Stimulated activated CD4-positive, alpha-beta T cell treated with anti-CD3 and anti-CD28 coated beads, Interleukin-1b, Interleukin-23, amount 100 ng/mL, for 1 hour (primary cell): ENCODE measurements at places on chromosomes 5 and 9.

DNA sequence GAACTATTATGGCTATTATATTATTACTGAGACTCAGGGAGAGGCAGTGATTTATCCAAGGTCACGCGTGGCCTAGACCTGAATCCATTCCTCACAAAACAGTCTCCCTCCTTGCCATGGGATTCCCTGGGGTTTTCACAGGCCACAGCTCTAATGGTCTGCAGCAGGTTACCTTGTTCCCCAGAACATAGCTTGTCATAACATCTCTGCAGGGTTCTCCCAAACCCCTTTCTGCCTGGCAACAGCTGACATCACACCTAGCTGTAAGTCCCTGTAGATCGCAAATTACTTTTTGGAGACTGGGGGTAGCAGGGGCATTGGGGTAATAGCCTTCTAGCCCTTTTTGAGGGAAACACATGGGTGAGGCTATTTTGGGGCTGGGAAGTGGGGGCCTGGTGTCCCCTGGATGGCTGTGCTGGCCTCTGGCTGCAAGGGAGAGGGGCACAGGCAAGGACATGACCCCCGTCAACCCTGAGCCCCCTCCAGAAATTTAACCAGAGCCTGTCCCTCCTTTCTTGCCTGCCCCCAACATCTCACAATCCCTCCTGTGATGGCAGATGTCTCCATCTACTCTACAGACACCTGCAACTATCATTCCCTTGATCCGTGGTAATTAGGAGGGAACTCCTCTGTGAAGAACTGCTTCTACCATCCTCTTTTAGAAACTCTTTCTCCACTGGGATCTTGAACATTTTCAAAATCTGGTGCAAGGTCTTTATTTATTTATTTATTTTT lies 1.3 kb downstream of the CD74 start:
- DNase-seq, result peak; percentile 20

GRCh38 chr9:90815944-90816357 lies 14.3 kb downstream of the SYK start:
- DNase-seq, result no peak

GRCh38 chr9:81980568-81980967 lies 8.0 kb upstream of the SPATA31D1 start:
- no peak for DNase-seq

- no peak for DNase-seq
Observed at GRCh38 chr5:99721506-99721905, 792.7 kb upstream of the CHD1 start.

DNA sequence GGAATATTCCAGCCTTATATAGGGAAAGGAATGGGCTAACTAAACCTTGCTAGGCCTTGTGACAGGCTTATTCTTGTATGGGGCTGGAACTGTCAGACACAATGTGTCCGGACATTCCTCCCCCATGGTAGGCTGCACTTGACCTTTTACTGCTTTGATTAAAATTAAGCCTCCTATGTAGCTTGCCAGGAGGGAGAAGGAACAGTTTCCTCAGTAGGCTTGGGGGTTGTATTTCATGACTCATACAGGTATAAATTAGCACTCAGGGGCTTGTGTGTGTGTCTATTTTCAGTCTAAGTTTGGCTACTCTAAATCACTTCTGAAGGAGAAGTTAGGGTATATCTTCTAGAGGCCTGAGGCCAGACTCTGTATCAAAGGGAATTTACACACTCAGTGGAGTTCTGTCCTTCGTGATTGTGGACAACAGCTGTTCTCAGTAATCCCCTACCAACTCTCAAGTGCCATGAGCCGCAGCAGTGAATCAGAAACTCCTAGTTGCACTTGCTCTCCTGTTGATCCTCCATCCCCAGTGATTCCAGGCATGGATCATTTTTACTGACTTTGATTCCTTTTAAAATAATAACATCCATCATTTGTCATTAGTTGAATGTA lies 16.4 kb downstream of the ADAMTS16 start:
- no peak for DNase-seq

DNA sequence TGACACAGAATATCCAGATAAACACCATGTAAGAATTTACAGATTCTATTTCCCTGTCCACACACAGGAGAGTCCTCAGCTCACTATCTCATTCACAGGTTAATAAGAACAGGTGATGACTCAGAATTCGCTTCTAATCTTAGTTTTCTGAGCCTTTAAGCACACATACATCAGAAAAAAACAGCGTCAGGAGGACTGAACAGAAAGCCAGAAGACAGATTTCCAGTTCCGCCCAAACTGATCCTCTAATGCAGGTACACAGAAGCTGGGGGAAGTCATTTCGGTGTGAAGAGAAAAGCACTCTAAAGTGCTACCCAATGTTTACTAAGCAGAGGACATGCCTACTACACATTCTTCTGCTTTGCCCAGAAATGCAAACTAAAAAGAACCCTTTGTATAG lies 1.6 kb downstream of the CEMIP2 start:
- no peak for DNase-seq

- DNase-seq, result no peak
Observed at GRCh38 chr9:14198047-14198840, 115.7 kb downstream of the NFIB start.

DNA sequence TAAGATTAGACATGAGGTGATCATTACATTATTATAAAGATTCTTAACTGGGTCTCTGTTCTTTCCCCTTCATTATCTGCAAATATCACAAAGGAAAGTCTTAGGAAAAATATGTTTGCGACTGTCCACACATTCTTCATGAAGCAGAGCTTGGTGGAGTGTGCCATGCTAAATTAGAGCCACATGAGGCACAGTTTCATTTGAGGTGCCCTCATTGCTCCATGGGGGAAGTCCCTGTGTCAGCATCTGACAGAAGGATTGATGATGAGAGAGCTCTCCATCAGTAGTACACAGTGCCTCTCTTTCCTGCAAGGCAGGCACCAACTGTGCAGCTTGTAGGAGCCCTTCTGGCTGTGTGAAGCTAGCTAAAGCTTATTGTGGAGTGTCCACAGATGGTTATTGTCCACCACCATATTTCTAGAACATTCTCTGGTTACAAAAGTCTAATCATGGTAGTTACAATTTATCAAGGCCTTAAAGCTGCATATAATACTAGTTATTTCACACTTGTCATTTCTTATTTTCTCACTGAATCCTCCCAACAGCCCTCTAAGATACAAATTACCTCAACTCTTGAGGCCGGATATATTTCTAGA lies 63.9 kb downstream of the C9orf152 start:
- no peak for DNase-seq

DNA sequence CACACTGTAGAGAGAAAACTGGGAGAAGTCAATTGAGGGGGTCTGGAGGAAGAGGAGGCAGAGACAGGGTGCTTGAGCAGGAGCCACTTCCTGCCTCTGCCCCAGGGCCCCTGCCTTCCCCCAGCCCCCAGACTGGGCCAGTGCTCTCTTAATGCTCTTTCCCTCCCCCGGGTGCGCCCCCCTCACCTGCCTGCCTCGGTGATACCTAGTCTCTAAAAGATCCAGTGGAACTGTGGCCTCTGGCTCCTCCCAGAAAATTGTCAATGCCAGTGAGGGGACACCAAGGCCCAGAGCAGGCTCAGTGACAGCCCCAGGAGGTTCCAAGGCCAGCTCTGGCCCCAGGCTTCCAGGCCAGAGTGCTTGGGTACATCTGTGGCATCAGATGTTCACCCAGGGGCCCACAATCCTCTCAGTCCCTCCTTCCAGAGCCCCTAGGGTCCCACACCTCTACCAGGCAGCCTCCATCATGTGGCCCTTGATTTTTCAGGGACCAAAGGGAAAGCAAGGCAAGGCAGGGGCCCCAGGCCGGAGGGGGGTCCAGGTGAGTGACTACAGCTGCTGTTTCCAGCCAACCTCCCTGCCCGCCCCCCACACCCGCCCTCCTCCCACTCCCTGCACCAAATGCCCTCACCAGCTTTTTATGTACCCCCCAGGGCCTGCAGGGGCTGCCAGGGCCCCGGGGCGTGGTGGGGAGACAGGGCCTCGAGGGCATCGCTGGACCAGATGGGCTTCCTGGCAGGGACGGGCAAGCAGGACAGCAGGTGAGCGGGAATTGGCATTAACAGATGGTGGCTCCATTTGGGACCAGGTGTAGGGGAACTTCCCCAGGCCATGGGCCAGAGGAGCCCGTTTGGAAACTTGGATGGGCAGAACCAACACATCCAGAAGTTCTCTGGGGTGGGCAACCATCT lies 33.1 kb upstream of the ORM1 start:
- no peak for DNase-seq

DNA sequence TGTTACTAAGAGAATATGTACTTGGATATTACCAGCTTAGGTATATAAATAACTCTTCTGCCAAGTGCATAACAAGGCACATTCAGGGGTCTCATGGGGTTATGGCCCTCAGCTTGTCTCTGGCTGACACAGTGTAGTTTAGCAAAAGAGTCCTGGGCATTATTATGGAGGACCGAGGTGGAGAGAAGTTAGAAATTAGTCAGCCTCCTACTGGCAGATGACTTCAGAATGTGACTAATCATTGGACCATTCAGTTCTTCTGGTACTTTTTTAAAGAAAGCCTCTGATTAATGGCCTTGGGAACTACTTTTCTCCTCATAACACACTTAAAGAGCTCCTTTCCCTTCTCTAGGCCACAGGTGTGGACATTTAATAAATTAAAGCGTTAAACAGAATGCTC lies 178.9 kb downstream of the SH3GL2 start:
- no peak for DNase-seq

DNA sequence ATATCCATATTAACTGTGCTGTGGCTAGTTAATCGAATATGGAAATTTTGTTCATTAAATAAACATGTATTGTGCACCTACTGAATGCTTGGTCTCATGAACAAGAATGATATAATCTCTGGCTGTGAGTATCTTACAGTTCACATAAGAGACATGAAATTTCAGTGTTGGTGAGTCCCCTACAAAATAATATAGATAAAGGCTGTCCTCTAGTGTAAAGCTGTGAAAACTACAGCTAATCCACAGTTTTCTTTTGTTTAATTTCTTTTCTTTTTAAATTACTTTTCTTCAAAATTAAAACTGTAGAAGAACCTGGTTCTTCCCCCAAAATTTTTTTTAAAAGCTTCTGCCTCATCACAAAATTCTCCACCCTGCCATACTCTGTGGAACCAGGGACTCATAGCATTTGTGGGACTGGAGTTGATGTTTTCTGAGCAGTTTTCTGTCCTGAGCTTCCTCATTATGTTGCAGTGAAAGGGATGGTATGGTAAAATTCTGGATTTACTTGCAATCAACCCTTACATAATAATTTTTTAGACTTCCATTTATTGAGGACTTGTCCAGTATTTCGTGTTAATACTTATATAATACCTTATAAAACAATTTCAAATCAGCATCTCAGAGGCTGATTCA lies 135.0 kb downstream of the STK32A start:
- DNase-seq, result no peak

DNA sequence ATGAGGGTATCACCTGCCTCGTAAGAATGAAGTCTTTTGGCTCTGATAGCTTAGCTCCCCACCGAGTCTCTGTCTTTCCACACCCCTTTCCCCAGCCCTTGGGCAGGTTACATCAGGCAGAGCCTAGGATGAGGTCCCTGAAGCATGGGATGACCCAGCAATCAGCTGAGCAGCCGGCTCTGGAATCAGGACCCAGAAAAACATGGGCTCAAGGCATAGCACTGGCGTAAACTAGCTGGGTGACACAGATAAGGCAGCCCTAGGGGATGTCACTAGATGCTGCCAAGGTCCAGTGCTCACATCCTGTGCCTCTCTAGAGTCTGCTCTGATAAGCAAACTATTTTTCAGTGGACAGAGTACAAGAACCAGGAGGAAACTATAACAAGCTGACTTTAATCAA lies 26.6 kb downstream of the IDNK start:
- no peak for DNase-seq
